ENCODE measurements at places on chromosomes 11 and 22.
A peak's percentile ranks its signal among the peaks of the same experiment; 100 is the strongest.

DNA sequence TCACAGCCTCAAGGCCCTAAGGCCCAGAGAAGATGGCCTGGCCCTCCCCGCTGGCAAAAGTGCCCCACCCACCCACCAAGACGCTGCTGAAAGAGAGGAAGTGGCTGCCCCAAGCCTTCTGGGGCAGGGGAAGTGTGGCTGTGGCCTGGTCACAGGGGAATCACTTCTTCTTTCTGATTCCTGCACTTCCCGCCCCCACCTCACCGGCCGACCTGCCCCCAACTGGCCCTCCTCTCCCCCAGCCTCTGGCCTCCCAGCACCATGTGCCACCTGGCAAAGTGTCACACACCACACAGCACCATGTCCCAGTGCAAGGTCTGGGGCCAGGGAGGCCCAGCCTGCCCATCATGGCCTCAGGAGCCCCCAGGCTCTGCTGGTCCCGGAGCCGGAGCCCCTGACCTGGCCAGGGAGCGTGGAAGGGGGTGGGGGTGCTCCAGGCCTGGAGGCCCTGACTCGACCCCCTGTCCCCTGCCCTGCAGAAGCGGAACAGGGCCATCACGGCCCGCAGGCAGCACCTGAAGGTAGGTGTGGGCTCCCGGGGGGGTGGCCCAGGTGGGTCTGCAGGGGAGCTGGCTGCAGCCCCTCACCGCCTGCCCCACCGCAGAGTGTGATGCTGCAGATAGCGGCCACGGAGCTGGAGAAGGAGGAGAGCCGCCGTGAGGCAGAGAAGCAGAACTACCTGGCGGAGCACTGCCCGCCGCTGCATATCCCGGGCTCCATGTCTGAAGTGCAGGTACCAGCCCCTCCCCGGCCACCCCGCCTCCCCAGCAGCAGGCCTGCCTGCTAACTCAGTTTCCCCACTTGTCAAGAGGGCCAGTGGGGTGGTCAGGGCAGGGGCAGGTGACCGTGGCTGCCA is 1.4 kb downstream of the TNNI2 start:
- DNase-seq: peak; percentile 94

DNA sequence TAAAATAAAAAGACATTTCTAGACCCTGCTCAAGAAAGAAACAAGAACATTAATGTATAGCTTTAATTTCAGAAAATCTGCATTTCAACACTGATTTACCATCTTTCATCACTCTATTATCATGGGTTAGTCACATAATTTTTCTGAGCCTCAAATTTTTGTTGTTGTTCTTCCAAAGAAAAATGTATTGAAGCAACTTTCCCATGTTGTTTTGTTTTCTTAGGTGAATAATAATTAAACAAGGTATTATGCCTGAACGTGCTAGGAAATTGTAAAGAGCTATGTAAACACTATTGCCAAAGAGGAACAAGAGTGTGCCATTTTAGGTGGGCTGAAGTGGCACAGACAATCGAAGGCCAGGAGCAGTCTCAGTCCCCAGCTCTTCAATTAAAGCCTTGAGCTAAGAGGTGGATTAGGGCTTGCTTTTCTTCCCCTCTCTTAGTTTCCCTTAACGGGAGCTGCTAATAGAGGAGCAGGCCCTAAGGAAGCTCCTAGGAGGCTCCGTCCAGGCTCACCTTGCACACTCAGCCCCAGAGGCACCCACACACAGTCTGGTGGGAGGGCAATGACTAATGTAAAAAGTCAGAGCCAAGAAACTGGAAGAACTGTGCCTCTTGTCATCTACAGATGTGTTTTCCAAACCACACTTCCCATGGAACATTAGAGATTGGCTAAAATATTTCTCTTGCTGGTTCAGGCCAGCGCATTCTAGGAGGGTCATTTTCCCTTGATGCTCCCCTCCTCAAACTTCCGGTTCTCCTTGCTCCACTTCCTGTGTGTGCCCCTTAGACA is 8.8 kb upstream of the UBASH3B start:
- DNase-seq: no peak

DNA sequence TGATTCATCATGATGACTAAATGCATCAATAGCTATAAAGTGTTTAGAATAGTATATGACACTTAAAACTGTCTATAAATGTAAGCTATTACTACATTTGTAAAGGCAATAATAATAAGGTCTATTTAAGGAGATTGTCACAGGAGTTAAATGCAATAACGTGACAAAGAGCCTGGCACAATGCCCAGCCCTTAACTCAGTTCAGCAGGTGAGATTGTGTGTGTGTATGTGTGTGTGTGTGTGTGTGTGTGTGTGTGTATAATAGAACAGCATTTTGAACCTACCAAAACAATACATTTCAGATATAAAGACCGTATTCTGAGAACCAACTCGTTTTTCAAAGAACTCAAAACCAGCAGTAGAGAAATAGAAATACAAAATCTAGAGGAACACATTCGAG is 177.5 kb downstream of the MYO18B start:
- no peak for DNase-seq

DNA sequence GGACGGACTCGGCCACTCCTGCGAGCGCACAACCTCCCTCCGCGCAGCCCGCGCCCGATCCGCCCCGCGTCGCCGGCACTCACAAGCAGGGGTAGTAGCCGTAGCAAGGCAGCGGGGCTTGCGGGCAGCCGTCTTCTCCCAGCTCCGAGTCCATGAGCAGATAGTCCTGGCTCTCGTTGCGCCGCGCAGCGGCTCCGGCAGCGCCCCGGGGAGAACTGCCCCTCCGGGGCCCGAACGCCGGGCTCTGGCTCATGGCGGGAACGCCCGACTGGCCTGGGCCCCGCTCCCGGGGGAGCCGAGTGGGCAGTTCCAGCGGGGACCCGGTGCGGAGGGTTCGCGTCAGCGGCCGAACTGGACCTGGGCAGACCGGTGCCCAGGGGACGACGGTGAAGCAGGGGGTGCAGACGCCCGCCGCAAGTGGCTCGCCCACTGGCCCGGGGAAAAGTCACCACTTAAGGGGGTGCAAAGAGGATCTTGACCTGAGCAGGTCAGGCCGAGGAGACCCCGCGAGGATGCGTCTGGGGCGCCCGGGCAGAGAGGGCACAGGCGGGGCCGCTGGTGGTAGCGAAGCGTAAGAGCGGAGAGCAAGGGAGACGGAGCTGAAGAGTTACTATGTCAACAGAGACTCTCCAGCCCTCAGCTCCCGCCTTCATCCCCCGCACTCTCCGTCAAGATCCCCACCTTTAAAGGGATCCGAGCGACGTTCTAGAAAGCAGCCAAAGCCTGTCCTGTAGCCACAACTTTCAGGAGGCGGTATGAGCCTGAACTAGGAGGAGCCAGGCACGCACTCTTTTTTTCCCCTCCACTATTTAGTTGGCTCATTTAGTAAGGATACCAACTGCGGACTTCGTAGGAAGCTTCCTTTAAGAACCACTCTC is at the start of gene TRPC6:
TRPC6 (minus strand) TSS at position 757 of the 878 bp plus-strand sequence; CDS start at position 253, 504 bp downstream.
- DNase-seq: no peak

DNA sequence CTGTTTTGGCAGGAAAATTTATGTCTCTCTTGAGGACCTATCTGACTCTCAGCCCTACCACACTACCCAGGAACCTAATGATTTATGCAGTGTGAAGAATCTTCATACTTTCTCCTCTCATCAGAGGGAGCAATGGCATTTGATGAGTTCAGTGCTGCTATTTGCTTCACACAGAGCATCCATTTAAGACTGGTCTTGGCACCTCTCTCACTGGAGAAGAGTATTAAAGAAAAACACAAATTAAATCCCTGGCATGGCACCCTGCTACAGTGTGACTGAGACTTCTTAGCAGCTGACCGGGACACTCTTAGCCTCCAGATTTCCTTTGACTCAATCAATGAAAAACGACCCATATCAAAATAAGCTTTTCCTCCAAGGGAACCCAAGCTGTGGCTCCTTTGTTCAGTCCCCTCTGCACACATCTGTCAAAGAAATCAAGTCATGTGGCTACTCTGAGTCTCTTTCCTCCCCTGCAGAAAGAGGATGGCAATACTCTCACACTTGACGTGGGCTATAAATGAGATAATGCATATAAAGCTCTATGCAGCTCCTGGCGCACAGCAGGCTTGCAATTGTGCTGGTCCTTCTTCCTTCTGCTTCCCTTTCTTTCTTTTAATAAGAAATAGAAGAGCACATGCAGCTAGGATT is 186.1 kb upstream of the E2F8 start:
- no peak for DNase-seq

DNA sequence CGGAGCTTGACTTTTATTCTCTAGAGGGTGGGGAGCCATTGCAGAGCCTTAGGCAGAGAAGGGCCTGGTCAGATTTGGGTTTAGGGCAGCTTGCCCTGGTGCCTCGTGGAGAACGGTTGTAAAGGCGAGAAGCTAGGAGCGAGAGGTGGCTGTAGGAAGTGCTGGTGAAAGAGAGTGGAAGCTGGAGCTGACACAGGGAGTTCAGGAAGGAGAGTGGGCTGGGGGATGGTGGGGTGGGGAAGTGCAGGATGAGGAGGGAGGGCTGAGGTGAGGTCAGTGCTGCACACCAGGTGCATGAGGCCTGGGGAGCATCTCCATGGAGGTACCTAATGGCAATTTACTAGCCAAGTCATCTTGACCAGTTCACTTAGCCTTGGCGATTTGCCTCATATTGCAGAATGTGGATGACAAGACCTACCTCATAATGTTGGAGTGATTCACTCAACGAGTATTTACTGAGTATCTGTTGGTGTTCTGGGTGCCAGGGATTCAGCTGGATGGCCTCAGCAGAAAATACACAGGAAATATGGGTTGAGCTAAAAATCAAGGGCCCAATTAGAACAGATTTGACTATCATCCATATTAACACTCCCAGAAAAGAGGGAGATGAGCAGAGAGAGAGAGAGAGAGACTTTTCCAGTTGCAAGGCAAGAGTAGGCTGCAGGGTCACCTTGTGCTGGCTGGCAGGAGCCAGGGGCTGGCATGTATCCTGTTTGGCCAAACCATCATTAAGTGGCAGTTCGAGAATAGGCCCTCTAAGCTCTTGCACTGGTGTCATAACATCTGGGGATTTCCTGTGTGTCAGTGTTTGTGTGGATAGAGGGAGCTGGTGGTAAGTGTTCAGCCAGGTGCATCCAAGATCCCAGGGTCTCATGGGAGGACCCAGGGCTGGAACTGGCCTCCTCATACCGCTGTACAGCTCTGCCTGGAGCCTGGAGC is 44.4 kb upstream of the CLDN5 start:
- DNase-seq: no peak

- DNase-seq: no peak
These were observed 60.9 kb downstream of the GRIA4 start for GRCh38 chr11:105670811-105671210.

DNA sequence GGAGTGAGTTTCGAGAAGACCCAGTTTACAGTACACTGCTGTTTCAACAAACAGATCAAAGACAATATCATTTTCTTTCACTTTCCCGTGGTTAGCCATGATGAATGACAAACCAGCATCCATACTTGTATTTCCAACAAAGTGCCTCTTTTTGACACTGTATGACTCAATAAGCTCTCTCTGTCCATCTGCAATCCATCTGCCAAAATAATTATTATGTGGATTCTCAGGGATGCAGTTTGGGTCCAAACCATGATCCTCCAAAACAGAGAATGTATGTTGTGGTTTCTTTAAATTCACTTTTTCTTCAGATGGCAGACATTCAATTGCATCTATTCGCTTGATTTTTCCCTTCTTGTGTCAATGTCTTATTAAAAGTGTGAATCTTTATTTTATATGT is 37.8 kb upstream of the RASD2 start:
- no peak for DNase-seq

DNA sequence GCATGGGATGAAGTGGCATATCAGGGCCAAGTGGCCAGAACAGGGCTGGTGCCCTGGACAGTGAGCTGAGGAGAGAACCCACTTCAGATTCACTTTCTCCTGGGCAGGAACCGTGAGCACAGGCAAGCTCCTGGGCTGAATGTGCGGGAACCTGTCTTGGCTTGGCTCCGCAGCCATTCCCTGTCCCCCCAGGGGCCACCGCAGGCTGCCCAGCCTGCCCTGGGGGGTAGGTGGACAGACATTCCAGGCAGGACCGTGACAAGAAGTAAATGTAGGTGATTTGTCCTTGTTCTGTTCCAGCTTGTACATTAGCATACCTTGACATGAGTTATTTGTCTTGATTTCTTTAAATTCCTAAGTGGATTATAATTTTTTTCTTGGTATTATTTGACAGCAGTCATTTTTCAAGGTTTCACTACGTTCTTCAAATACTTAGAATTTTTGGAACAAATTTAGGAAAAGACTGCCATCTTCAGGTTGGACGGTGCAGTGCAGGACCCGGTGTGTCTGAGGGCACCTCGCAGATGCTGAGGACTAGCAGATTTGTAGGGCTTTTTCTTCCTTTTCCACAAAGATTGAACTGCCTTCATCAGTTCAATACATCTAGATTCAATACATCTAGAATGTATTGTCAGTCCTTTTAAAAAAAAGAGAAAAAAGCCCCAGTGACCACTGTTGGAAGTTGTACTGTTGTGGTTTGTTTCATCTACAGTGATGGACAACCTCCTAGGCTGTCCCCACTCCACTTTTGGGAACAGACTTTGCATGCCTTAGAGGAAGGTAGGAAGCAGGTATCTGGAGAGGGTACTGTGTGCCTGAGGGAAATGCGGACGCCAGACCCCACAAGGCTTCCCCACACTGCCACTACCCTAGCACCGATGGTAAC is 115.1 kb upstream of the RASSF10 start:
- peak; percentile 21 for DNase-seq

GRCh38 chr11:110076371-110076965 is 16.7 kb upstream of the ZC3H12C start:
- no peak for DNase-seq

DNA sequence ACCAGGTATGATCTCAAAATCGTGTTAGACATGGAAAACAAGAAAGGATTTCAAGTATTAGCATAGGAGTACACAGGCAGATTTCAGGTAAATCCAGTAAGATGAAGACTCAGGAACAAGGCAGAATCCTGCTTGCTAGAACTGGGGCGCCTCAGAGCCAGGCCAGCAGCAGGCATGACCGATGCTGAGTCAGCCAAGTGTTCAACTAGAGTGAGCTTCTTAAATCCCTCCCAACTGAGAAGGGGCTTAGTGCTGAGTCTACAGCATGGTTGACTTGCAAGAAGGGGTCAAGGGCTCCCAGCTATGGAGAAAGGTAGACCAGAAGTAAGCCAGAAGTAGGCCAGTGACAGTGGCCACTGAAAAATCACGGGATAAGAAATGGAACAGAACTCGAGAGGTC is 12.4 kb downstream of the GRAP2 start:
- no peak for DNase-seq

DNA sequence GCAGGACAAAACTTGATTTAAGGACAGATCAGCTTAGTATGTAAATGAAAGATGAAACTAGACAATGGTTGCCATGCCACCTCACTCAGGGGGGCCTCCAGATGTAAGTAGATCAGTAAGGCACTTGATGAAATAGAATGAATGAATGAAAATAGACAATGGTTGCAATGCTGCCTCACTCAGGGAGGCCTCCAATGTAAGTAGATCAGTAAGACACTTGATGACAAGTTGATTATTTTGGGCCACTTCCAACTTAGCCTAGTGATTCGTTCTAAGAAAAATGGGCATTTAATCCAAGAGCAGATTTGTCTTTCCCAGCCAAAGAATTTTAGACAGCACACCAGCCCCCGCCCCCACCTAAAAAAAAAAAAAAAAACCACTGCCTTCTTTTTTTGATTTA is 19.2 kb upstream of the SLC5A12 start:
- no peak for DNase-seq

- no peak for DNase-seq
These were observed 702 bp downstream of the SYN3 start for GRCh38 chr22:33057363-33057995.
